Astrocyte (in vitro differentiated cells and primary cell): ENCODE measurements at places on chromosomes 2 and 18.

GRCh38 chr2:48711343-48711742 lies 44.2 kb downstream of the LHCGR start:
- no peak for DNase-seq

GRCh38 chr2:8615576-8616281 lies 66.1 kb upstream of the ID2 start:
- DNase-seq: no peak

- DNase-seq: no peak
These were observed 267.6 kb upstream of the HNRNPA3 start for GRCh38 chr2:176944998-176945397.

- DNase-seq: no peak
These were observed 145.0 kb downstream of the DAW1 start for GRCh38 chr2:228016402-228016801.

DNA sequence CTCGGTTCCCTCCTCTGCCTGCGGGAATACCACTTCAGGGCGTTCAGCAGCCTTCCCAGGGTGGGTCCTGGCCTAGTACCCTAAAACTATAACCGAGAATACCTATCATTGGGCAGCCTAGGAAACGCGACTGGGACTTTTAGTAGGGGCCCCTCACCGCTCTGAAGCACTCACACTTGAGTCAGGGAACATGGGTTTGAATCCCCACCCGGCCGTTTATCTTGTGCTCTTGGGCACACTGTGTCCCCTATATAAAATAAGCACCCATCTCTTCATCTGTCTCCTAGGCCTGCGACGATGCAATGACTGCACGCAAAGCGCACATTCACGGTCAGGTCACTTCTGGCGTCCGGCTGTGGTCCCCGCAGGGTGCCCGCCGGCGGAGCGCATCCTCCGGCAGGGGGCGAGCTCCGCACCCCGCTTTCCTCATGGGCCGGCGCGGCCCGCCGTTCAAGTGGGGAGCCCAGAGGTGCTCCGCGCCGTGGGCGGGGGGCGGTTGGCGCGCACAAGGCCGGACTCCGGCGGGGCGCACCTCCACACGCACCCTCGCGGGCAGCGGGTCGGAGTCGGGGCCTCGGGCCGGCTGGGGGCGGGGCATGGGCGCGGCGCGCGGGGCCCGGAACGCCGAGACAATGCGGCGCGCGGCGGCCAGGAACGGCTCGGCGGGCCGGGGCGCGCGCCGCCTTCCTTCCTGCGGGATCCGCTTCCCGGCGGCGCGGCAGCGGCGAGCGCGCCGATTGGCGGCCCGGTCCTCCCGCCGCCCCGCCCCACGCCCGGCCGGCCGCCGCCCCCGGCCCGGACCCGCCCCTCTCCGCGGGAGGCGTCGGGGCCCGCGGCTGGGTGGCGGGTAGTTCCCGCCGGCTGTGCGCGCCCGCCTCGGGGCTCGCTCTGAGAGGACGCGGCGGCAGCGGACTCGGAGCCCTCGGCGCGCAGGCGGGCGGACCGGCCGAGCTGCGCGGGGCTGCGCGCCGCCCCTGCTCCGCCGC lies at the start of gene ASAP2:
Gene ASAP2 (plus strand): TSS at position 850 of the 986 bp plus-strand sequence. CDS start 293 bp downstream, outside the sequence.
- no peak for DNase-seq

DNA sequence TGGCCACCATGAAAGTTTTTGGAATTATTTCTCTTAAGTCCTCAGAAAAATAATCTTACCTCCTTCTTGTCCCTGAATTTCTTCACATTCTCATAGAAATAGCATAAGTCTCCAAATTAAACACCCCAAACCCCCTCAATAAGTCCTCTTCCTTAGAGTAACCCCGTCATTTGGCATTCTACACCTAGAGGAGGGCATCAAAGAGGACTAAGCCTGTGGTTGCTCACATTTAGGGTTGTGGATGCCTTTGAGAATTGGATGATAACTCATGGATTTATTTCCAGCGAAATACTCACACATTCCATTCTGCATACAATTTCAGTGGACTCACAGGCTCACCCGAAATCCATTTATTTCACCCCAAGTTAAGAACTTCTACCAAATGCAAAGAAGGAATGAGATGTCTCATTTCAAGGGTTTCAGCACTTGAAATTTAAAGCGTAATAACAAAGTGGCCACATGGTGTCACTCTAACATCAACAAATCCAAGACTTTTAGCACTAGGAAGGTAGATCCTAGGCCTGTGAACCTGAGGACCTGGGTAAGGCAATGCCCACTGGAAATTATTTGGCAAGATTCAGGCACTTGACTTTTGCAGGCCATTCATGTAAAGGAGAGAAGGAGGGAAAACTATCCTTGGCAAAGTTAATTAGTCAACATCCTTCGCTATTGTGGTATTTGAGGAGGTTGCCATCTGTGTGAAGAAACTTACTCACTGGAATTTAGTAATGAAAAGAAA lies 24.6 kb downstream of the DYTN start:
- peak; percentile 25 for DNase-seq

DNA sequence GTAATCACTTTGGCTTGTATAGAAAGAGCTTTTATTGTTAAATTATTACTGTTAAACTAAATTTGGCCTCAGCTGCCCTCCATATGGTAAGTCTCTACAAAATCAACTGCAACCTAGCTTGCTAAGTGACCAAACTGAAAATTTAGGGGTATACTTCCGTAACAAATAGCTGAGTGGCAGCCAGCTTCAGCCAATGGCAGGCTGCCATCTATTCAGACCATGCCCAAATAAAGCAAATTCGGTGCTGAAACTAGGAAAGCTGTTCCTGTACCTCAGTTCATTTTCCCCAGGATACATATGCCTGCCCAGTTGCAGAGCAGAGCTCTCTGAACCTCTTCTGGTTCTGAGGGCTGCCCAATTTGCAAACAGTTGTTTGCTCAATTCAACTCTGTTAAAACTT lies 94.8 kb downstream of the EML6 start:
- no peak for DNase-seq

GRCh38 chr2:33068261-33068660 lies 121.5 kb downstream of the LTBP1 start:
- peak; percentile 88 for DNase-seq

GRCh38 chr18:4144201-4144600 lies 310.9 kb downstream of the DLGAP1 start:
- DNase-seq: no peak

DNA sequence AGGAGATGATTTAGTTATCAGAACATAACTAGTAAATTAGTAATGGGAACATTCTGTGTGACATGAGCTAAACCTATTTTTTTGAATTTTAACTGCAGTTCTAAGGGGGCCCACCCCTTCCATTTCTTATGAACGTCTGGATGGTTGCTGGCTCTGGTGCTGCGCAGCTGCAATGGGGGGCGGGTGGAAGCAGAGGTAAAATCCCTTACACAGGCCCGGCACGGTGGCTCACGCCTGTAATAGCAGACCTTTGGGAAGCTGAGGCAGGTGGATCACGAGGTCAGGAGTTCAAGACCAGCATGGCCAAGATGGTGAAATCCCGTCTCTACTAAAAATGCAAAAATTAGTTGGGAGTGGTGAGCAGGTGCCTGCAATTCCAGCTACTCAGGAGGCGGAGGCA lies 151.5 kb downstream of the GALR1 start:
- no peak for DNase-seq

DNA sequence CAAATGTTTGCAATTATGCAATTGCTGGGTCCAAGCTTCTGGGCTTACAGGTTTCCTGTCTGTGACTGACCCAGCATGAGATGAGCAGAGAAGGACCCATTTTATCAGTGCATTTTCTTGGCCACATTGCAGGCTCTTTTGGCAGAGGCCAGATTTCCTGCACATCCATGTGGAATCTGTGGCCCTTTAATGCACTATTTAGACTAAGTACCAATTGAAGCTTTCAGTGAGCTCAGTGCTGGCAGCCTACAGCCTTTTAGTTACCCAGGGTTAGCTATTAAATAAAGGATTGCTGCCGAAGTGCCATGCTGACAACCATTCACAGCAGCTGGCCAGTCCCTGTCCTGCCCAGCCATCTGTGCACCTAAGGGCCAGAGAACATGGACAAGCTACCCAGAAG lies 165.0 kb downstream of the ANKRD30B start:
- DNase-seq: no peak

- DNase-seq: no peak
These were observed 109.0 kb upstream of the MSH2 start for GRCh38 chr2:47293976-47294375.

DNA sequence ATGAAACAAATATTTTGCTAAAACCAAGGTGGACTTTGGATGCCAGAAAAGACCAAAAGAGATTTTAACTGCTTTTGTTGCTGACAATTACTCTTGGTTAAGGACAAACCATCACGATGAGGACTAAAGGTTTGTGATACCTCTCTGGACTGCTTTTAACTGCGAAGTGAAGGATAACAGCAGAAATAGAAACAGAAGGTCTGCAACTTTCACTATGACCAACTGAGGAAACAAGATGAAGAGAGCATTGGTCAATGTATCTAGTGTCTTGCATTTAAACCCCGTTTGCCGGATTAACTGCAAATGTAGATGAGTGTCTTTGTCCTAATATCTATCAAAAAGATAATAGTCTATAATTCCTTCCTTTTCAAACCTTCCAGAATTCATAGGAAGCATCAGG lies 541.7 kb downstream of the ERBB4 start:
- DNase-seq: no peak

DNA sequence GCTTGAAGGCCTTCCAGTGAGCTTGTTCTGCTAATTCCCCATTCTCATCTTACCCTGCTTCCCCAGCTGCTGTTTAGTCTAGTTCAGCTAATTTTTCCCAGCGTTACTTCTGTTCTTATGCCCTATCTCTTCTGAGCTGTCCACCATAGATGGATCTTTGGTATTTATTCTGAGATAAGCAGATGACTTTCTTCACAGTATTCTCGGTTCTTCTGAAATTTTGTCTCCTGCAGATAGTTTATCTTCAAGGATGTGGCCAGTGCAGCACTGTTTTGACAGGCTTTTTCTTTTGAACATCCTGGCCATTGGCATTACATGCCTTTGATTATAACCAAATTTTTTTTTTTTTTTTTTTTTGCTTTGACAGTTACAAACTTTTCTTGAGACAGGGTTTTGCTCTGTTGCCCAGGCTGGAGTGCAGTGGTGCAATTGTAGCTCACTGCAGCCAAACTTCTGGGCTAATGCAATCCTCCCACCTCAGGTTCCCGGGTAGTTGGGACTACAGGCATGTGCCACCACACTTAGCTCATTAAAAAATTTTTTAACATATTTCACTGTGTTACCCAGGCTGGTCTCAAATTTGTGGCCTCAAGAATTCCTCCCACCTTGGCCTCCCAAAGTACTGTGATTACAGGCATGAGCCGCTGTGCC lies 134.2 kb downstream of the WDSUB1 start:
- peak; percentile 77 for DNase-seq

GRCh38 chr2:59779571-59779970 lies 773.9 kb downstream of the BCL11A start:
- DNase-seq: no peak

GRCh38 chr2:3604207-3604877 lies 9.4 kb downstream of the COLEC11 start:
- DNase-seq: no peak

- DNase-seq: peak; percentile 0
These were observed 607.5 kb downstream of the PLCL1 start for GRCh38 chr2:198411936-198412335.
